ENCODE measurements at places on chromosomes 4 and X.

GRCh38 chrX:66015152-66015831, 24.6 kb downstream of the VSIG4 start:
- DNase-seq: no peak

DNA sequence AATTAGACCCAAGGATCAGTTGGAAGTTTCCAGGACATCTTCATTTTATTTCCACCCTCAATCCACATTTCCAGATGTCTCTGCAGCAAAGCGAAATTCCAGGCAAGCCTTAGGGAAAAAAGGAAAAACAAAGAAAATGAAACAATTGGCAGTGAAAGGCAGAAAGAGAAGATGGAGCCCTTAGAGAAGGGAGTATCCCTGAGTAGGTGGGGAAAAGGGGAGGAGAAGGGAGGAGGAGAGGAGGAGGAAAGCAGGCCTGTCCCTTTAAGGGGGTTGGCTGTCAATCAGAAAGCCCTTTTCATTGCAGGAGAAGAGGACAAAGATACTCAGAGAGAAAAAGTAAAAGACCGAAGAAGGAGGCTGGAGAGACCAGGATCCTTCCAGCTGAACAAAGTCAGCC, at the start of gene PLP1:
Gene PLP1 (plus strand): TSS at position 295 of the 400 bp plus-strand sequence. CDS start 156 bp downstream, outside the sequence.
- no peak for DNase-seq

DNA sequence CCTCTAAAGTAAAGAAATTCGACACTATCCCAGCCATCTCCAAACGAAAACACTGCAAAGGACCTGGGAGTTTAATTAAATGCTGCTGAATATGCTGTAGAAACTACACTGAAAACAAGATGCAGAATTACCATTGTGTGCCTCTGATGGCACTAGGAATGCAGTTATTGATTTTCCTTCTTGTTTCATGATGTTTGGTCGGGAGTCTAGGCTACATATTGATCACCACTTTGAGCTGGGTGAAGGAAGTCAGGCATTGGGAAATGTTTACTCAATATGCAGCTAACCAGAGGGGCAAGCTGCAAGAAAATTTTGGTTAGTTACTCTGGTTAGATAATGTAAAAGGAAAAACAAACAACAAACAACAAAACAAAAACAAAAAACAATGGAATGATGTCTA, 650.7 kb upstream of the GALNTL6 start:
- DNase-seq: no peak

DNA sequence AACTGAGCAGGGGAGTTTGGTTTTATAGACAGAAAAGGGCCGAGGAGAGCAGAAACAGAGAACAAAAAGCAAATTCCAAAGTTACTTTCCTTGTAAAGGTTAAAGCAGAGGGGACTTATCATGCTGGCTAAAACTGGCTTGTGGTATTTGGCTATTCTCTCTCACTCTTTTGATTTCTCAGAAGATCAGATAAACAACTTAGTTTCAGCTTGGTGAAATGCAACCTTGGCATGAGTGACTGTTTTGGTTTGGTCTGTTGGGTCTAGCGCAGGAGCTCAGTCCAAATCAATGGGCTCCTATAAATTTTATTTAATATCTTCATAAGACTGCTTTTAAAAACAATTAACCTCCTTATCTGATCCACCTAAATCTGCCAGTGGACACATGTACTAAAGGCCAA, 47.3 kb upstream of the KIAA1210 start:
- no peak for DNase-seq

DNA sequence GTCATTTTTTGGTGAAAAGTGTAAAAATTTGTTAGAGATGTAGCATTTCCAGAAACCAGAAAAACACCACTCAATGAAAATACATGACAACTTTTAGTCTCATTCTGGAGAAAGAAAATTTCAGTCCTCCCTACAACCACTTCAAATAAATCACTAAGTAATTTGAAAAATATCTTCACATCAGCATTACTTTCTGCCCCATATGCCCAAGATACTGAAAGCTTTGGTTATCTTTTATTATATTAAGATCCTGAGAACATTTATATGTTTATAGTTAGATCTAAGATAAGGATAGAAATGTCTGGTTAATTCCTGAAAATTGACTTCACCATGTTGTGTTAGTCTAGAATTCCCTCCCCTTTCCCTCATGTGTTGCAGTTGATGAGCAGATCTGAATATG, 119.0 kb downstream of the ADGRL3 start:
- no peak for DNase-seq

DNA sequence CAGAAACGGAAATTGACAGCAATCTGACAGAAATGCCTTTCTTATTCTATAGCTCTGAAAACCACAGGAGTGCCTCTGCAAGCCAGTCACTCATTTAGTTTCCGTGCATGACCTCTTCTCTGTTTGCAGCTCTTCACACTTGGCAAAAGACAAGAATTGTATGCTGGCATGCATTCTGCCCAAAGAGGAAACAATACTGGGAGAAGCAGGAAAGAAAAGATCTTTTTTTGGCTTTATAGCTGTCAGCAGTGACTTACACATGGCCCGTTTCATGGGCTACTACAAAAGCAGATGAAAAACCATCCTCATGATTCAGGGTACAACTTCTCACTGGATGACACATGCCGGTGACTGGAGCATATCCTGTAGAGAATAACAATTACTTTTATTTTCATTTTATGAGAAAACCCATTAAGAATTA, 249.4 kb downstream of the ADAMTS3 start:
- no peak for DNase-seq

GRCh38 chr4:11624370-11624769, 195.7 kb upstream of the HS3ST1 start:
- DNase-seq: no peak

DNA sequence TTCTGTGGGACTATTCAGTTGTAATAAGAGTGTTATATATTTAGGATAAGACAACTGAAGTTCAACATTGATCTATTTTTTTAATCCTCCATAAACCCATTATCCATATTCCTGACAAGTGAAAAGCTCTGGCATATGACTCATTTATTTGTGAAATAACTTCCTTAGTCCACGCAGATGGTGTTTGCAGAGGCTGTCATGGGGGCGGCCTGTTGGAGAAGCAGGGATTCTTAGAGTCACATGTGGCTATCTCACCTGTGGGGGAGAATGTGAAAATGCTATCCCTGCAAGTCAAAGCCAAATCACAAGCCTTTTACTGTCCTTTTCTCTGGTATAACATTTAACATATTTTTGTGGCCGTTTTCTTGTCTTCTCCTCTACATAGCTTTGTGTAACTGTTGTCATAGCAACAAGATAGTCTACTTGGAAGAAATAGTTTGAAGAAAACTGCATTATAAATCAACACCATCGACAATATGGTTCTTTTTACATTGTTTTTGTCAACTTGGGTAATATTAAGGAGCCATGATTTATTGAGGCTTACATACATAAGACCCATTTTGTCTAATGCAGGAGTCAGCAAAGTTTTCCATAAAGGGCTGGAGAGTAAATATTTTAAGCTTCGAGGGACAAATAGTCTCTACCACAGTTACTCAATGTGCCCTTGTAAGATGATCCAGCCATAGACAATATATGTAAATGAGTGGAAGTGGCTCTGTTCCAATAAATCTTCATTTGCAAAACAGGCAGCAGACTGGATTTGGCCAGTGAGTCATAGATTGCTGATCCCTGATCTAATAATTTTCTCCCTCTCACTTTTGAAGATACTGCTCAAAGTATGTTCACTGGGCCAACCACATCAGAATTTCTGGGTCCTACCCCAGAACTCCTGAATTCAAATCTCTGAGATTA, 395.0 kb downstream of the DTHD1 start:
- no peak for DNase-seq

DNA sequence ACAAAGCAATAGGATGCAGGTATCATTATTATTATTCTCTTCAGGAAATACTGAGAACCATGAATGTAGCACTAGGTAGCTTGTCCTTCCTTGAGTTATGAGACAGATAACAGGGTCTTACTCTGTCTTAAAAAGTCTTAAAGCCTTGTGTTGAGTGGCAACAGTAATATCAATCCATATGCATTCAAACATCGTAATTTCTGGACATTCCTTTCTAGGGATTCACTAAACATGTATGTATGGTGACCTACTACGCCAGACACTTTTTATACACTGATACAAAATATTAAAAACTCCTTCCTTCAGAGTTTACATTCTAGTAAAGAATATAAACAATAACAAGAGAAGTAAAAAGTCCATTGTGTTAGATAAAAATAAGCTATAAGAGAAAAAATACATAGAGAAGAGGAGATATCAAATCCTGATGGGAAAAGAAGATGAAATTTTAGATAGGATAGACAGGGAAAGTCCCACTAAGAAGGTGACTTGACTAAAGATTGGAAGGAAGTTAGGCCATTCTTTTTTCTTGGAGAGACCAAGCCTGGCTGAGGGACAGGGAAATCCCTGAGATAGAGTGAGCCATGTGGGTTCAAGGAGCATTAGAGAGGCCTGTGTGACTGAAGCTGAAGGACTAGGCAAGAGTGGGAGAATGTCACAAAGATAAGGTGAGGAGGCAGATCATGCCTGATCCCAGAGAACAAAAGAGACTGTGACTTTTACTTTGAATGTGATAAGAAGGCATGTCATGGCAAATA, 5.0 kb upstream of the DDX60L start:
- no peak for DNase-seq

GRCh38 chr4:157287445-157287844, 66.9 kb downstream of the GRIA2 start:
- DNase-seq: no peak

DNA sequence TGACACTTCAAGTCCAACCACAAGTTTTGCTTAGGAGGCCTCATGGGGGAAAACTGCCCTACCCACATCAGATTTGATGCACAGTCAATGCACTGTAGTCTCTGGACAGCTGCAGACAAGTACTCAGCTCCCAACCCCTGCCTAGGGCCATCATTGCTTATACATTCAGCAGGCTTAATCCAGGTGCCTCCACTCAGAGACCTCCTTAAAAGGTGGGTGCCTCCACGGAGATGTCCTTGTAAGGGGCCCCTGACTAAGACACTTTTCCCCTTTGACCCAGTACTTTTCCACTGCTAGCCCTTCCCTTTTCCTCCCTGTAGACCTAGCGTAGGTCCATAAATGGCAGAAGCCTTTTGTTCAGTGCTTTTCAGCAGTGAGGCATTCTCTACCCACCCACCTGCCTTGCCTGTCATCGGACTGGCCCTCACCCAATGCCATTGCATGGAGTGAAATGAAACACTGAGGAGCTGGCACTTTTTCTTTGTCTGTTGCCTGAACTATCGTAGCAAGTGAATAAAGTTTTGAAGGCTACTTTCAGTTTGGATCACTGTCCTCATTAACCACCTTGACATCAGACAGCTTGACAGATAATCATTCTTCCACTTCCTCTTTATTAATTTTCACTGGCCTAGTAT, 23.8 kb upstream of the PLK4 start:
- no peak for DNase-seq

DNA sequence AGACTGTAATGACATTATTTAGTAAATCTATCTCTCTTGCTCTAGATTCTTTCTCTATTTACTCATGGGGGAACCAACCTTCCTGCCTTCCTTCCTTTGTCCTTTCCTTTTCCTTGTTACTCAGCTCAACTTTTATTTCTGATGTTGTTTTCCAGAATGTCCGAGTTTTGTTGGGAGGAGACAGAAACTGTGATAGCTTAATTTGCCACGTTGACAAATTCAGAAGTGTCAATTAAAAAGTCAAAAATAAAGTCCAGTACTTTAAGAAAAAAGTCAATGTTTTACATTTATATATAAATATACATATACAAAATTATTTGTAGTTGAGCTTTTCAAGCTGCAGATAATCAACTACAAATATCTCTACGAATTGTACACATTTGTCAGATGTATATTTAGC, 1187.7 kb downstream of the ADGRL3 start:
- DNase-seq: no peak

DNA sequence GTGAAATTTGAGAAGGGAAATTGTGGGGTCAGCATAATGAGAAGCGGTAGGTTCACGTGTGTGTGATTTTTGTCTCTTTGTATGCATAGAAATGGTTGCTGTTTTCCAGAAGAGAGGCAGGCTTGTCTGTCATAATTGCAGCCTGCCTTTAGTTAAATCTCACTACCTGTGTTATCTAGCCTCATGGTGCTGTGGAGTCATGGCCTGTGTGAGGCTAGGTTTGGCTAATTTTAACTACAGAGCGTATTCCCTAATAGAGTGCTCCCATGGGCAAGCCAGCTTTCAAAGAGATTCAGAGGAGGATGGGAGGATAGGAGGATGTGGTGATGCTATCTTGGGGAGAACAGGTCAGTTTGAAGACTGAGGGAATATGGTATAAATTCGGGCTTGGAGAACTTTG, 23.6 kb downstream of the UPRT start:
- no peak for DNase-seq

DNA sequence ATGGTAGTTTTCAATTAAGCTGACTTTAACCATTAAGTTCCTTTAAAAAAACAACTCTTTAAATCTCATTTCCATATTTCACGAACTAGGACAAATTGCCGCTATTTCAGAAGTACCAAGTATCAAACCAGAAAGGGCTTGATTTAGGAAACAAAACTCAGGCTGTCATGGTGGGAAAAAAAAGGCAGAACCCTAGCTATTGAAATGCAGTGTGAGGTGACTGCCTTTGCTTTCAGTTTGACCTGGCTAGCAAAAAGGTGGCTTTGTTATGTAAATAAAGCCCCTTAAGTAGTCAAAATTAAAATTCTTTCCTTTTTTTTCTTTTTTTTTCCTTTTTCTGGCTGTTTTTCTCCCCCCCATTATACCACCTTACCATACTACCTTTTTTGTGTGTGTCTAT, 40.6 kb upstream of the CYP2U1 start:
- no peak for DNase-seq

DNA sequence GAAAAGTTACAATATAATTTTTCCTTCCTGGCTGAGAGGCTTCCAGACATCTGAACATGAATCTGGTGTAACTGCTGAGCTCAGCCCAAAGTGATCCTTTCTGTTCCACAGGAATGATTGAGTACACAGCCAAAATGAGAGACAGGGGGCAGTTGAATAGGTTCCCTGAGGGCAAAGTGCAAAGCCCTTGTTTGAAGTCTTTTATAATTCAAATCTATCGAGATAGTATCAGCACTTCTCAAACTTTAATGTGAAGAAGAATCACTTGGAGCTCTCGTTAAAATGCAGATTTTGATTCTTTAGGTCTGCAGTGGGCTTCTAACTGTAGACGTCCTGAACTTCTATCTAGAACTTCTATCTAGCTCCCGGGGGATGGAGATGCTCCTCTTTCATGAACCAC, 54.4 kb upstream of the BMP2K start:
- DNase-seq: no peak

DNA sequence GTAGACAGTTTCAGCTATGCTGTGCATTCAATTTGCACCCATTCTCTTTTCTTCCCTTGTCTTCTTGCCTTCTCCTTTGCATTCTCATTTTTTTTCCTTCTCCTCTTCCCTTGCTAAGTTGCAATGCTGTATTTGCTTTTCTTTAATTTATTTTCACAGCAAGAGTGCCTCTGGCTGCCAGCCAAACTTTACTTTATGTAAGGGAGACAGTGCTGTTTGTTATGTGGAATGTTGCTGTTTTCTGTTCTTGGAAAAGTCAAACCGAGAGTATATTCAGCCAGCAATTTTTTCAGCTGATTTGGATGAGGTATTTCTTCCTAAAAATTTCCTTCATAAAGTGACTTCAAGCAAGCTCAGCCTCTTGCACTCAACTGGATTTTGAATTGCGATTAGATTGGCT, 1293.4 kb downstream of the ARAP2 start:
- DNase-seq: no peak

GRCh38 chrX:103616676-103617186, 9.0 kb downstream of the TCEAL3 start:
- DNase-seq: no peak

- DNase-seq: no peak
These were observed 53.8 kb downstream of the RBM47 start for GRCh38 chr4:40575846-40576245.
